ENCODE measurements at places on chromosomes 5 and 9.
A peak's percentile ranks its signal among the peaks of the same experiment; 100 is the strongest.

DNA sequence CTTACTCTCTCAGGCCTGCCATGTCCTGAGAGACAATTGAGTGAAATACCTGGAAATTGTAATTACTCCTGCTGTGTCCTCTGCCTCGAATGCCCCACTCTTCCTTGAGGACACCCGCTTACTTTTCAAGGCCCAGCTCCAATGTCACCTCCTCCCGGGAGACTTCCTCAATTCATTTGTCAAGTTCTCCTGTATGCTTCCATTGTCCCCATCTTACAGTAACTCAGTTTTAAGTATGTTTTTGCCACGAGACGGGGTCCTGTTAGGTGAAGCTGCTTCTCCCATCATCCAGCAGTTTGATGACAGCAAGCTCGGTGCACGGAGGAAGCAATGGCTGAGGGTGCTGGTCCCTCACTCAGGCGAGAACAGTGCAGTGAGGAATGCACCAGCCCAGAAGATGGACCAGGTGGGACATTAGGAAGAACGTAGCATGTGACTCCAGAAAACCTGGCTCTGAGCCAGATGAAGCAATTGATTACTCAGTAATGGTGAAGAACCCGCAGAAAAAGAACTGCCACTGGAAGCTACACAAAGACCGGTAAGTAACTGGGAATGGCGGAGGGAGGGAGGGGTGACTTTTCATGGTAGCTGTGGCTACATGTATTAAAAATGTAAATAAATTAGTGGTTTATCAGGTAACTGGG is 274.8 kb downstream of the DENND1A start:
- no peak for DNase-seq

DNA sequence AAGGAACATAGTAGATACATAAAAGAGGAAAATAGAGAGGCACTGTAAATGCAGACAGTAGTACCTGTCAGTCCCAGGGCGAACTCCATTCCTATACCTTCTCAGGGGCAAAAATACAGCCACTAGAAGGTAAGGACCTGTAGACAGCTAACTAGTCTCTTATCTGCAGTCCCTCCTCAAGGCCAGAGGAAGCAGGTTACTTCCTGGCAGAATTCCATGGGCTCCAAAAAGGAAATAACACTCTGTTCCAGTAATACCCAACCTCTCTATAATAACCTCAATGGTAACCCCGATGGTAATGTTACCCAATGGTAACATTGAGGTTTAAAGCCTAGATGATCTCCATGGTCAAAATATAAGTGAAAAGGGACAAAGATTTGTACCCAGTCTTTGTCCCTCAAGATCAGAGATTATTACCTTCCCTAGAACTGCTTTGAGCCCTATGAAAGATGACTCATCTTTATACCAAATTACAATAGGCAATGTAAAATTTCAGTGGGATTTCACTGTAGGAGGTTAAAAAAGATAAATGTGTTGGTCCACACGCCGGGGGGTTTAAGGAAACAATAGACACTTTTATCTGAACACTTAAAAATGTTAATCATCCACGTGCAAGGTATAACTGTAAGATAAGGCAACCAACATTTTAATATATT is 113.0 kb downstream of the DENND1A start:
- DNase-seq, result no peak

GRCh38 chr9:110246214-110246613 is 10.1 kb downstream of the TXN start:
- no peak for DNase-seq

DNA sequence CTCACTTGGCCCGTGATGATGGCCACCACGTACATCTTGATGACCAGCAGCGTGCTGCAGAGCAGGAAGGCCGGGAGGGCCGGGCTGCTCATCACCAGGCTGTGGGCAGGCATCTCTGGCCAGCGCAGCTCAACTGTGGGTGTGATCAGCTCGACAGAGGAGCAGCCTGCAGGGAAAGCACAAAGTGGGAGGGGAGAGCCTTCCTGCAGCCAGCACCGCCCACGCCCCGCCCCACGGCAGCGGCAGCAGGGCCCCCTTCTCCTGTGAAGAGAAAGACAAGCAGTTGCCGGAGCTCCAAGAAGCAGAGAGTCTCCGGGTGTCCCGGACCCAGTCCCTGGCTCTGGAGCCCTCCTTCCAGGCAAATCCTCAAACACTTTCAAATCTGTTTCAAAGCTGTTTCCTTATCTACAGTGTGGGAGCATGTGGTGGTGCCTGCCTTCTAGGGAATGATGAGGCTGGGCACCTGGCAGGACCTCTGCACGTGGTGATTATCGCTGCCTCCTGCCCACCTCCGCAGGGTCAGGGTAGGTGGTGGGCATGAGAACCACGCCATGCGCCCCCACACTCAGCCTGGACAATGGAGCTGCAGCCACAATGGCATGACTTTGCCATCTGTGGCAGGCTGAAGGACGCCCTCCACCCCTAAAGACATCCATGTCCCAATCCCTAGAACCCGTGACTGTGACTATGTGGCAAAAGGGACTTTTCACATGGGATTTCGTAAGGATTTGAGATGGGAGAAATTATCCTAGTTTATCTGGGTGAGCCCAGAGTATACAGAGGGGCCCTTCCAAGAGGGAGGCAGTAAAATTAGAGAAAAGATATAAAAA is at the start of gene PTGES:
PTGES (minus strand) TSS at position 143 of the 830 bp plus-strand sequence; CDS start at position 113, 30 bp downstream.
- peak; percentile 60 for DNase-seq

DNA sequence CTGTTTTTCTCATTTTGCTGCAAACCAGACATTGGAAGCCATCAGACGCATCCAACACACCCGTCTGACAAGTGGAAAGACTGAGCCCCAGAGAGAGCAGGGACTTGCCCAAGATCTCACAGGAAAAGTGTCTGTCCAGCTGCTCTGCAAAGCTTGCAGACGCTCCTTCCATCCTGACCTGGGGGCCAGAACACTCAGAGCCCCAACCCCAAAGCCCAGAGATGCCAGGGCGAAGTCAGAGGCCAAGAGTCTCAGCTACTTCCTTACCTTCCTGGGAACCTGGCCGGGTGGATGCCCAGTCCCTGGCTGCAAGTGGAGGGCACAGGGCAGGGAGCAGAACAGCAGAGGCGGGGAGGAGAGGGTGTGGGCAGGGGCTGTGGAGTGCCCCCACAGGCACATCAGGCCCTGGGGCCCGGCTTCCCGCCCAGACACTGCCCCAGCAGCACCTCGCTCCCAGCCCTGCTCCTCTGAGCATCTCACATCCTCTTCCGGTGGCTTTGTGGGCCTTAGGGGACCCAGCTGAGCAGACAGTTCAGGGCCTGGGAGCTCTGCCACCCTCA is 9.7 kb upstream of the RALGDS start:
- no peak for DNase-seq

DNA sequence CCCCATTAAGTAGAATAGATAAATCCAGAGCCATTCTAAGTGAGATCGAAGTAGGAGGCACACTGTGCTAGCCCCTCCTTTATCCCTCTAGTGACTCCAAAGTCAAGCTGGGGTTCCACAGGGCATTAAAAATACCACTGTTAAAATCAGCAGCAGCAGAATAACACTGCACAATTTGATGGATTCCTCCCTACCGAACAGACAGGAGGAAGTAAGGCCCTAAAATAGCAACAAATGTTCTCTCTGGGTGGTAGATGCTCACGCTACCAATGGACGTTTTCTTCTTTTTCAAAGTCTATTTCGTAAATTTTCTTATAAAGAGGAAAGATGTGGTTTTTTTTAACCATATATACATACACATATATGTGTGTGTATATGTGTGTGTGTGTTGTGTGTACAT is 54.4 kb downstream of the FBXW11 start:
- DNase-seq, result no peak

DNA sequence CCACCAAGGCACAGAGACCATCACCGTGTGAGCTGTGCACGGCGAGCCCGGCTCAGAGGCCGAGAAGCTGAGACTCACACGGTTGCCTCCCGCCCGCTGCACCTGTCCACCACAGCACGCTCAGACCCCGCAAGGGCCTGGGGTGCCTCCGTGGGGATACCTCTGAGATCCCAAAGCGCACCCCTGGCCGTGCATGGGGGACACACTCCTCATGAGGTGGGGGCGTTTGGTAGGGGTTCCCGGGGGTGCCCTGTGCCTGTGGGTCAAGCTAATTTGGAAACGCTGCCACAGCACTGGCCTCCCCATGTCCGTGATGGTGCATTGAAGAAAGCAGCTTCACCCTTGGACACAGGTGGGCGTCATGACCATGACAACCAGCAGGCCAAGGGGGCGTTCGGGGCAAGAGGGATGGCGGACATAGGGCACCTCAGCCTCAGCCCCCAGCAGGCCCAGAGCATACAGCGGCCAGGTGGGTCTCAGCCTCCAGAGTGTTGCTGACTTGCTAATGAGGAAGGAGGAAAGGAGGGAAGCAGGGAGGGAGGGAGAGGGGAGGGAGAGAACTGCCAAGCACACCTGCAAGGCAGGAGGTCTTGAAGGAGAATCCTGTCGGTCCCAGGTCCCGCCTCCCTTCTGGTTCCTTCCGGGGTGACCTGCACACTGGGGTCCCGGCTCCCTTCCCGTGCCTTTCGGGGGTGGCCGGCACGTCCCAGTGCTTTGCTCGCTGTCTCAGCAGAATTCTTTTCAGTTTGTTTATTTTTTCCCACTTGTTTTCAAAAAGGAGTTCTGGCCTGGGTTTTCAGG is 34.7 kb downstream of the GLT6D1 start:
- DNase-seq, result no peak

DNA sequence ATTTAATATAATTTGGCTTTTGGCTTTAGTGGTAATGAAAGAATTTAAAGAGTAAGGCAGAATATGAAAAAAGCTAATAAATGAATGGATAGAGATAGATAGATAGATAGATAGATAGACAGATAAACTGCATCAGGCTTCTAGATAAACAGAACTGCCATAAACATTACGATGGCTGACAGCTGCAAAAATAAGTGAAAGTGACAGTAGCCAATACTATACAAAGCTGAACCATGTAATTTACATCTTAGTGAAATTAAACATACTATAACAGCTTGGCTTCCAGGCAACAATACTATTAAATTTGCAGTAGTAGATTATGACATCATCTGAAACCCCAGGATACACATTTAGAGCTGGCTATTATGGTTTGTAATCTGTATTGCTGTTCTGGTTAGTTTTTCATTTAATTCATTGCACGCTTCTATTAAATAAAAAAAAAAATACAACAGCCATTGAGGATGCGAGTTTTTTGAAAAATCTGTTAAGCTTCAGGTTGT is 1354.8 kb downstream of the PTPRD start:
- no peak for DNase-seq

DNA sequence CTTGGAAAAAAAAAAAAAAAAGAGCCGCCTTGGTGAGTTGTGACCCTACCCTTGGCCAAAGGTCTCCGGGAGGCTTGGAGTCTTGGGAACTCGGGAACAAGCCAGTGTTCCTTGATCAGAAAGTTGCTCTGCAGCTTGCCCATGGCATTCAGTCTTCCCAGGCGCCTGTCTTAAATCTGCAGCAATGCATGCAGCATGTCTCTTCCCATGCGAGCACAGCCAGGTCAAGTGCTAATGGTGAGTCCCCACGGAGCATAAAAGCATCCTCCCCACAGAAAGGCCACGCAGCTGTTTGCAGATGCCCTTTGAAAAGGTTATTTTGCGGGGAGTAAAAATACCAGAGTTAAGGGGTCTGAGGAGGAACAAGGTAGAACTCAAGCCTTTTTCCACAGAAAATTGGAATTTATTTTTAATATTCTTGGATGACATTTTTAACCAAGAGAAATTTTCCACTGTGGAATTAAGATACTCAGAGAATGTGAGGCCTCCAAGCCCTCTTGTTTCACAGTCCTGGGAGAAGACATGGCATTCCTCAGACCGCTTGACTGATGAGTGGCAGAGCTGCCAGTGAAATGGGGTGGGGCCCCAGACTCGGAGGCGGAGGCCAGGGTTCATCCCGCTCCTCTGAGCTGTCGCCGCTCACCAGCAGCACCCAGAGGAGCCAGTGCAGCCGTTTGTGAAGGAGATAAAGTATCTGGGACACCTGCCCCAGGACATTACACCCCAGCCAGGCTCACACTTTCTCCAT is 81.6 kb downstream of the CYFIP2 start:
- no peak for DNase-seq

- DNase-seq, result no peak
These were observed 98.7 kb upstream of the SARDH start for GRCh38 chr9:133836818-133837217.

DNA sequence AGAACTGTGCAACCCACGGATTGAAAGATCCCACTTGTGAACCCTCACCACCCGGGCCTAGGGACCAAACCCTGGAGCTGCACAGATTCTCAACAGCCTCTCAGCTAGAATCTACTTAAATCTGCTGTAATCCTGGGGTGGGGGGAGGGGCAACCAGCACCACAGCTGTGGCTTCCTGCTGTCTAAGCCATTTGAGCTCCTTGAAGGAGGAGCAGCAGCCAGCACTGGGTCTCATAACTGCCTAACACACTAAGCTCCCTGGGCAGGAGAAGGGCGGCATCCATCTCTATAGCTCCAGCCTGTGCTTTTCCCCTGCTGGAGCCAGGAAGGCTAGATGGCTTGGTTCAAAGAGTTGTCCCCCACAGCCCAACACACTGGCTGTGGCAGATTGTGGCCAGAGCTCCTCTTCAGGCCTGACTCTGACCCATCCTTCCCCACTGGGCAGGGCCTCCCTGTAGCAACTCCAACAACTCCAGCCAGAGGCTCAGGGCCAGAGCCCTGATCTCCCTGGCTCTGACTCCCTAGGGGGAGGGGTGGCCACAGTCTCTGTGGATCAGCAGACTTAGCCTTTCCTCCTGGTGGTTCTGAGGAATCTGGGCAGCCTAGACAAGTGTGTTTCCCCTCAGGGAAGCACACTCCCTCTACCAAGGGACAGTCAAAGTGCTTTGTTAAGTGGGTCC is 72.0 kb upstream of the C9orf72 start:
- no peak for DNase-seq

- DNase-seq, result no peak
These were observed 218.5 kb downstream of the PLK2 start for GRCh38 chr5:58241389-58241788.

- DNase-seq, result no peak
These were observed 11.6 kb upstream of the SLC6A7 start for GRCh38 chr5:150178262-150178661.

DNA sequence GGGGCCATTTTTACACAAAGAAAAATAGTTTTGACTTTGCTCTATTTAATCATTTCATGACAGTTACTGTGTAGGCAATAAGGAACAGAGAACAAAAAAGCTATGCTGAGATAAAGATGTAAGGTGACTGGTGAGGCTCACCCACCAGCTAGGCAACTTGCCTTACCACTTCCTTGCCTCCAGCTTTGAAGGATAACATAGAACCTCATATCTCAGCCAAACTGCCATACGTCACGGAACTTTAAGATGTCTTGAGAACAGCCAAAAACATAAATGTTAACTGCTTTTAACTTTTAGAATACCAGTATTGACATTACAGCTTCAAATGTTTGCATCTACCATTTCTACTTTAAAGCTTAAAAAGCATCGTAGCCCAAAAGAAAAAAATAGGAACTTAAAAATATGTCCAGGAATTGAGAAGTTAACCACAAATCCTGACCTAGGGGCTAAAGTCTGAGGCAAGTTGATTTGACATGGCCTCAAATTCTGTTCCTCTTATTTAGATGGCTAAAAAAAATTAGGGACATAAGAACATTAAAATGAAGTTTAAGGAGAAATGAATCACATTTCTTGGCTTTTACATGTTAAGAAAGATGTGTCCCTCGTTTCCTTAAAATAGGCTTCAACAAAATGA is 7.7 kb upstream of the GCNT4 start:
- no peak for DNase-seq

All from NCI-H510A (cell line).